ENCODE measurements at places on chromosomes 2 and 18.
A peak's percentile ranks its signal among the peaks of the same experiment; 100 is the strongest.

- DNase-seq = no peak
Measured at GRCh38 chr2:225009768-225010167, 32.5 kb downstream of the DOCK10 start.

- peak; percentile 23 for DNase-seq
Measured at GRCh38 chr2:109720380-109721106, 73.6 kb upstream of the RGPD5 start.

DNA sequence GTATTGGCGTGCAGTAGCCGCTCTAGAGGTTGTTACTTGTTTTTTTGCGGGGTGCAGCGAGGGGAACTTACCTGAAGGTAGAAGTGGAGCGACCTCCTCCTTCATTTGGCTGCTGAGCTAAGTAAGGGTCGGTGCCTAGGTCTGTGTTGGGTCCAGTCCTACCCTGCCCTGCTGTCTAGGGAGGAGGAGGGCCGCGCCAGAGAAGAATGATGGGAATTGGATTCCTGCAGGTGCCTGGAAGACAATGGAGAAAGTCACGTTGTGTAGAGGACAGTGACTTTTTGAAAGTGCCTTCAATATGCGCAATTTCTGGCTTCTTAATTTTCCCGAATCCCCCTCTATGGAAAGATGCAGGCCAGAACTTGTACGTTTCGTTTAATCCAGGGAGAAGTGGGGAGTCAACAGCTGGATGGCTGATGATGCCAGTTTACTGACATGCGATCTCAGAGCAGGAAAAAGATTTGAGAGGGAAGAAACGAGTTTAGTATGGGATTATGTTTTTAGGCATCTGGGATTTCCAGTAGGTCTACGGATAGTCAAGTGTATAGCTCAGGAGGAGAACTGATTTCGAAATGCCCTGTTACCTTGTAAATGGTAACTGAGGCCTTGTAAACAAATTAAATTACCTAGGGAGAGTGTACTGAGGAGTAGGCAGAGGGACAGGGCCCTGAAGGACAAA, 653 bp downstream of the MRPS9 start:
- DNase-seq = no peak

DNA sequence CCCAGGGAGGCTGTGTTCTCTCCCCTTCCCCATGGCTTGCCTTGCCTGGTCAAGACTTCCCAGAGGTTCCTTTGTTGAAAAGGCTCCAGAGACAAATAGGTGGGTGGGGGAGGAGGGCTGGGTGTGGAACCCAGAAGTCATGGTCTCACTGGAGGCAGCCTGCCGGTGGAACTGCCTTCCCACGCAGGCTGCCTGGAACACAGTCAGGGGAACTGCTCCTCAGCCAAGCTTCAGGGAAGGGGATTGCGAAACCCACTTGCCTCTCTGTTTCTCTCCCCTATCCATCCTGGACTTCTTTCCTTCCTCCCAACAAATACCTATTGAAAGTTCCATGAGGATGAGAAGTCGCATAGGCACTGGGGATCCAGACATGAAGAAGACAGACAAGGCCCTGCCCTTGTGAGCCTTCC, 31.6 kb downstream of the MARCO start:
- DNase-seq = no peak

DNA sequence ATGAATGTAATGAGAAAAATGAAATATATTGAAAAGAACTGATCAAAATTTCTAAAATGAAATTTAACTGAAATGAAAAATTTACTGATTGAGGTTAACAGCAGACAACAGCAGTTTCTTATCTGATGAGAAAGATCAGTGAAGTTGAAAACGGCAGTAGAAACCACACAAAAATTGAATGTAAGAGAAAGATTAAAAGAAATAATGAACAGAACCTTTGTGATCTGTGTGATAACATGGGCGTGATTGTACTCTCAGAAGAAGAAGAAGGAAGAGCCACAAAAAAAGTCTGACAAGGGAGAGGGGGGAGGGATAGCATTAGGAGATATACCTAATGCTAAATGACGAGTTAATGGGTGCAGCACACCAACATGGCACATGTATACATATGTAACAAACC, 45.2 kb downstream of the FAM117B start:
- DNase-seq = no peak

- DNase-seq = peak; percentile 63
Measured at GRCh38 chr2:41998186-41999127, 49.4 kb upstream of the PKDCC start.

DNA sequence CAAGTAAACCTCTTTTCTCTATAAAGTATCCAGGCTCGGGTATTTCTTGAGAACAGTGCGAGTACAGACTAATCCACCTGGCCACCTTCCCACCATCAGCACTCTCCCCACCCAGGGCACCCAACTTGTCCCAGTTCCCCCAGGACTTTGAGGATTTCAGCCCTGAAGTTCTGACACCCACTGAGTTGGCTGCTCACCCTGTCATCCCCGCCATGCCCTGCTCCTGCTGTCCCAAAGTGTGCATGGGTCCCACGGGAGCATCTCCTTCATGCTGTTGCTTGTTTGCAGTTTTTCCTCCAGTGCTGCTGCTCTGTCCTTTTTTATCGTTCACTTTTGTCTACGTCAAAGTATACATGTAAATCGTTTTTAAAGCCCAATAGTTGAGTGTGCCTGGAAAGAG, 273.9 kb downstream of the PHLPP1 start:
- no peak for DNase-seq

GRCh38 chr2:8693157-8693821, 11.4 kb downstream of the ID2 start:
- DNase-seq = no peak

- DNase-seq = no peak
Measured at GRCh38 chr2:160298960-160299359, 98.9 kb upstream of the ITGB6 start.
